Fibroblast of the aortic adventitia (primary cell): ENCODE measurements at places on chromosomes 7 and 10. TPM values are rescaled to one million over a fixed set of nuclear protein-coding genes. Genes with fewer than 3 reads are reported as not detected.

- no peak for DNase-seq
These were observed 78.3 kb downstream of the ALOX5 start for GRCh38 chr10:45452268-45452667.

- peak; percentile 86 for DNase-seq
These were observed 44.8 kb downstream of the PDIA4 start for GRCh38 chr7:148983200-148984146.

- no peak for DNase-seq
These were observed 154.2 kb downstream of the EBF3 start for GRCh38 chr10:129809841-129810240.

DNA sequence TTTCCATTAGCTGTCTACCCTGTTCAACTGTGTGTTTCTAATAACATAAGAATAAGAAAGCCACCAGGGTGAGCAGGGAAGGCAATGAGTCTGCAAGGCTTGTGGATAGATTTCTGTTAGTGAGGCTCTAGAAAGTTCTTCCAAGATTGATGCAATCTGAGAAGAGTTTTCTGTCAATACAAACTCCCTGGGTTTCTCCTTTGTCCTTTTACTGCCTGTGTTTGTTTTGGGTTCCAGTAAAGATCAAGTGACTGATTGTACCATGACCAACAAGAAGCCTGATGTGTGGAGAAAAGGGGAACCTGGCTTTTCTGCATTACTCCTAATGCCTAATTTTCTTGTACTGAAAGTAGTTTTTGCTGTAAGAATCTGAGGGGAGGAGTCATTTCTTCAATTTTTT lies 139.9 kb downstream of the CFTR start:
- DNase-seq = no peak

GRCh38 chr10:23558361-23558799 lies 119.5 kb downstream of the OTUD1 start:
- peak; percentile 80 for DNase-seq

DNA sequence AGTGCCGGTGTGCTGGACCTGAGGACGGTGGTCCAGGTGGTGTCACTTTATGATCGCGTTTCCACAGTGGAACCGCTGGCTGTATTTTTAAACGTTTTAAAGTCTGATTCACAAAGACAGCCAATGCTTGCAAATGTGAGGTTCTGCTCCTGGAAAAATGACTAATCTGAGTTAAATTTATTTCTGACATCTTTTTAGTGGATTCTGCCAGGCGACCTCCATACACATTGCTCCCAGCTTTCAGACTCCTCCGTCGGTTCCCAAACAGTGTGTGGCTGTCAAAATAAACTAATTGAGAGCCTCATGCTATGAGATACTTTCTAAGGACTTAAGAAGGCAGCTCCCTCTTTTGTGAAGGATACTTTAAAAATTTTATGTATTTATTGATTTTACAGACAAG lies 12.7 kb upstream of the TTYH3 start:
- peak; percentile 71 for DNase-seq

DNA sequence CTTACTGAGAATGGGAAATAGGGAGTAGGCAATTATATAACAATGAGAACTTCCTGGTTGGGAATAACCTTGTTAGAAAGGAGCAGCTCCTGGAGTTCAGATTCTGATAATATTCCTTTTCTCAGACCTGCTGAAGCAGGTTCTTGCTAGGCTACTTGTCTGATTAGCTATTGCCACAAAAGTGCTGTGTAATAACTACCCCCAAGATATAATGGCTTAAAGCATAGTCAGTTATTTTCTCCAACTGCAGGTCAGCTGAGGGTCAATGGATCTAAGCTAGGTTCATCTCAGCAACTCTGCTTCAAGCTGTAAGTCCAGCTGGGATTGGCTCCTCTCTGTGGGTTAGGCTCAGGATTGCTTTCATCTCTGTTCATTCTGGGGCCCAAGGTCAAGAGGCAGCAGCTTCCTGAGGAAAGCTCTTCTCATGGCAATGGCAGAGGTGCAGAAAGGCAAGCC lies 9.4 kb upstream of the CNOT4 start:
- DNase-seq = no peak

GRCh38 chr7:25158966-25159365 lies 33.9 kb upstream of the CYCS start:
- no peak for DNase-seq

The NDUFB8 gene
- total RNA-seq = 98.9 and 134 TPM in 2 replicates

The NYAP1 gene
- 0.81 and 5.6 TPM in 2 replicates for total RNA-seq
